Neural crest cell (in vitro differentiated cells): ENCODE measurements at places on chromosomes 16 and 17.

DNA sequence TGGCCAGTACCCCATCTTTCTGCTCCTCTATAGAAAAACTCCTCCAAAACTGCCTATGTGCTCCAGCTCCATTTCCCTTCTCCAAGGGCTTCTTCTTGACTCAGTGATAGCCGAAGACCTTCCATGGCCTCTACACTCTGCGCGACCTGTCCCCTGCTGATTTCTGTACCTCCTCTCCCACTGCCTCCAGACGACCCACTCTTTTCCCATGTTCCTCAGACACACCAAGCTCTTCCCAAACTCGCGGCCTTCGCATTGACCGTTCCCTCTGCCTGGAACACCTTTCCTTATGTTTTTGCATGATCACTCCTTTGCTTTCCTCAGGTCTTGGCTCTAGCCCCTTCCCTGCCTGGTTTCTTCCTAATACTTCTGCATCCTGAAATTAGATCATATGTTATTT, 255.6 kb upstream of the SDK2 start:
- no peak for DNase-seq

DNA sequence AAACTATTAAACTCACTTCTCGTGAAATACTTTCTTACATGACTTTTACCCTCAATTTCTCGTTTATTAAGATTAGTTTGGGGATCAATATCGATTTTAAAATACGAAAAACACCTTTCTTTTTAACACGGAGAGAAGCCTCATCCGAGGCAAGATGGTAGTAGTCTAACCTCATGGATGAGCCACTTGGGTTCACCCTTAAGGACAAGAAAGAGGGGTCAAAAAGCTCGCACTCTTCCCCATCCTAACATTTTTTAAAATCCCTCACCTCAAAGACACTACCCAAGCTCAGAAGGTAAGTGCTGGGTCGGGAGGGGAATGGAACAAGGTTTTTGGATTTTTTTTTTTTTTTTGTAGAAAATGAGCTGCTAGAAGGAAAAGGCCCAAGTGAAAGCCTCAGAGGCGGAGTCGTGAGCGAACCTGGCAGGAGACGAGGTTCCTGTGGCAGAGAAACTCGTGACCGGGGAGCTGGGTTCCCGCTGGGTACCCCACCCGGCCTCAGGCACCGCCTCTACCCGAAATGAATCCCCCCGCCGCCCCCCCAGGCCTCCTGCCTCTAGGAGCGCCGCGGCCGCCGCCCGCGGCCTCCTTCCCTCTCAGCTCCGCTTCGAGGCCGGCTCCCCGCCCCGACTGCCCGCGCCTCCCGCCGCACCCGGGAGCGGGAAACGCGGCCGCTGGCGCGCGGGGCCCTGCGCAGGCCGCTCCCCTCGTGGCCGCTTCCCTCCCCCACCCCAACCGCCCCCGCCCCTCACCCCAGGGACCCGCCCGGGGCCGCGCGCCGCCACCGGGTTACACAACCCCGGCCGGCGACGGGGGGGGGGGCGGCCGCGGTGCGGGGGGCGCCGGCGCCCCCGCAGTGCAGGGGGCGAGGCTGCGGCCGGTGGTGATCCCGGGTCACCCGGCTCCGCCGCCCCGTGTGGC, 1.6 kb downstream of the NUFIP2 start:
- DNase-seq = peak; percentile 9

GRCh38 chr16:83899272-83899897, 470 bp downstream of the MLYCD start:
- DNase-seq = peak; percentile 32

DNA sequence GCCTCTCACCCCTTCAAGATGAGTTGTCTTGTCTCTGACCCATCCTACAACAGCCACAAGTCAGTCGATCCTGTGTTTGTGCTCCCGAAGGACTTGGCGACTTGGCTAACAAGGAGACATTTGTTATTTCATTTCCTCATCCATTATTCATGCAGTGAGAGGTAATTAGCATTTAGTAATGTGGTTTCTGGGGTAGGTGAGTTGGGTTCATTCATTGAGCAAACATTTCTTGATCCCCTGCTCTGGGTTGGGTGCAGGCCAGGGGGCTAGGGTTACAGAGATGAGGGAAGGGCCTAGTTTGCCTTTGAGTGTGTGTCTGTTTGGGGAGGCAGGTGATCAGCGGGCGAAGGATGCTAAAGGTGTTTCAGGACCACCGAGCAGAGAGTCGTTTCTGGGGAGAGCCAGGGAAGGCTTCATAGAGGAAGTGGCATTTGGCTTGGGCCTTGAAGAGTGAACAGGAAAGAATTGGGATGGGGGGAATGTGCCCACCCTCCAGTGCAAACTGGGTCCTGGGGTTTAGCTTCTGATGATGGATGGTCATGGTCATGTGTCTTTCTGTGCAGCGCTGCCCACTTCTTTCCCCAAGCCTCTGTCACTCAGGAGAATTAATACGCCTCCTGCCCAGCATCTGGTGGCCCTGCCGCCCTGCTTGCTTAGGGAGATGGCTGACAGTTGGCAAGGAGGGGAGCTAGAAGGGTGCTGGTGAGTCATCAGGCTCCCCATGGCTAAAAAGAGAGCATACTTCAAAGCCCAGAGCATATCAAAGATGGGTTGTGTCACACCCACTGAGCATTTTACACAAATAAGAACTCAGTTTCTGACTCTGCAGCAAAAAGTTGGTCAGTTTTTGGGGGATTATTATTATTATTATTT, 38.5 kb downstream of the MSI2 start:
- DNase-seq = no peak

GRCh38 chr17:54864636-54865356, 35.9 kb upstream of the TOM1L1 start:
- no peak for DNase-seq

GRCh38 chr16:49523435-49524159, 150.0 kb downstream of the C16orf78 start:
- DNase-seq = no peak

DNA sequence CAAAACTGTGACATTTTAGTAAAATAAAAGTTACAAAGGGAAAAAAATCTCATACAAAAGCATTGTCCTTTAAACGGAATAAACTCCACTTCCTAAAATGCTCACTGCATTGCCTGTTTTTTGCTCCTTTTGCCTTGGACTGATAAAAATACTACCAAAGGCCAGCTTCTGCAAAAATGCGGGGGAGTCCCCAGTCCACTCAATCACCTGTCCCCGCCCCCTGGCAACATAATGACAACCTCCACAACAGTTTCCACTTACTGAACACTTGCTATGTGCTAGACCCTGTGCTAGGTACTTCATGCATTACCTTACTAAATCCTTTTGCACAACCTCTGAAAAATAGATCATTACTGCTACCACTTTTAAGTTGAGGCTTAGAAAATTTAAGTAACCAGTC, 172.7 kb upstream of the CCL2 start:
- DNase-seq = no peak

DNA sequence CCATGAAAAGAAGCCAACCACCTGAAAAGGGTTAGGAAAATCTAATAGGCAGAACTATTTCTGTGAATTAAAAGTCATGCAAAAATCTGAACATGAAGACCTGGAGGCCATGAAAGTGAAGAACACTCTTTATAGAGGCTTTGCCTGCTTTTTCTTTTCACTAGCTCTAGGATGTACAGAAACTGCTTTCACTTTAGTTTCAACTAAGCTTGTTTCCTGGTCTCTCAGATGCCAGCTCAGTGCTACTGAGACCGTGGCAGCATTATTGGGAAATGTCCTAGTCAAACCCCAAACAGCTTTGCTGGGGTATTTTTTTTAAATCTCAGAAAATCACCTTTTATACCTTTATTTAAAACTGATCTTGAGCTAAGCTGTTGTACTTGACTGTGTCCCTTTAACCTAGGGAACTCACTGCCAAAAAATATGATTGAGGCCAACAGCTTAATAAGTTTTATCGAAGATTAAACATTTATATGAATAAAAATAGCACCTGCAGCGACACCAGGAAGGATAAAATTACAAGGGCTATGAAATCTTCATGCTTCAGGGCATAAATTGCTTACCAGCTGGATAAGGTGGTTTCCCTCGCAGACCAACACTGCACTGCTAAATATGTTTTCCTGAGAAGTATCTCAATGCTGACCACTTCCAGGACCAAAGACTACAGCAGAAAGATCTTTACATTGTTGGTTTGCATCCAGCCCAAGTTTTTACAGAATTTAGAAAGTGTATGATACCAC, 621.8 kb upstream of the ZFHX3 start:
- DNase-seq = no peak

DNA sequence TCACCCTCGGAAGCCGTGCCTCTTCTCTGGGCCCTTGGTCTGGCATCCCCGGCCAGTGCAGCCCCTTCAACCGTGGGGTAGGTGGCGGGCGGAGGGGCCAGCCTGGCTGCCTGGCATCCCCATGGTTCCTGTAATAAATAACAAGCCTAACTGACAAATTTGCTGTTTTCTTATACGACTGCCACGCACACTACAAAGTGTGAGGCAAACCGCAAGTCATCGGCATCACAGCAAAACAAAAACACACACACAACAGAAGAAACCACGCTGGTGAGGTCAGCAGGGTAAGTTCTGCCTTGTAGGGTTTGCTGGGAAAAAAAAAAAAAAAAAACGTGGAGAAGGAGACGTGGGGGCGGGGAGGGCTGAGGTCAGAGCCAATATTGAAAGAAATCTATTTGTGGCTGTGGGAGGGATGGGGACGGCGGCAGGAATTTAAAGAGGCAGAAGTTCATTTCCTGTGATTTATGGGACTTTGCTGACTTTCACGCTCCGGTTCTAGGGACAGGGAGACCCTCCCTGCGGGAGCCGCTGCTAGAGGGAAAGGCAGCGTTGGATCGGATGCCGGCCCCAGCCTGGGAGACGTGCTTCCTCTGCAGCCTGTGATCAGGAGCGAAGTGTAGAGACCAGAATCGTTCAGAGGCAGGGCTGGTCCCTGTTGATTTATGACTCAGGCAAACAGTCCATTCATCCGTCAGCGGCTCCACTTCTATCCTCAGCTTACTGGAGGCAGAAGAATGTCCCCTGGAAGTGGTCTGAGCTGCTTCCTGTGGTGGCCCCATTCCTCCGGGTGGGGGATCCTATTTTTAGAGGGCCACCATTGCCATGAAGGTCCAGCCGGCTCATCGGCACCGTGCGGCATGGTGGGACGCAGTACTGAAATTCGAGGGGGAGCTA, 162.8 kb downstream of the FOXL1 start:
- peak; percentile 53 for DNase-seq

GRCh38 chr17:76562734-76563148, 22.9 kb downstream of the PRCD start:
- no peak for DNase-seq

DNA sequence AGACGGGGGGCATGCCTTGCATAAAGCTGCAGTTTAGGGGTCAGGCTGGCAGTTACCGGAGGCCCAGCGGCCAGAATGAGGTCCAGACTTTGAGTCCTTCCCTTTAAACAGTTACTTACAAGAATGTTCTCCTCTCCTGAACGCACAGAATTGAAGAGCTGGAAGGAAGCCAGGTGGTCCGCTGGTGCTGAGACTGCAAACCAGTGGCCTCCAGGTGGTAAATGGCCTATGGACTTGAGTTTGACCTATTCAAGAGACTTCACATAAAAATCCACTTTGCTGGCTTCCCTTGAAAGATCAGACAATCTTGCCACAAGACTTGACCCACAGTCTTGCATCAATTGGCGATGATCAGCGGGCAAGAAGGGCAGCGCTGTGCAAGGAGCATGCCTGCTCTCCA, 14.7 kb upstream of the SEZ6 start:
- DNase-seq = no peak

GRCh38 chr17:62614142-62614541, 13.3 kb upstream of the MRC2 start:
- no peak for DNase-seq

GRCh38 chr17:6346986-6347385, 87.9 kb downstream of the AIPL1 start:
- no peak for DNase-seq

- DNase-seq = no peak
These were observed 243.0 kb upstream of the N4BP1 start for GRCh38 chr16:48852951-48853350.

DNA sequence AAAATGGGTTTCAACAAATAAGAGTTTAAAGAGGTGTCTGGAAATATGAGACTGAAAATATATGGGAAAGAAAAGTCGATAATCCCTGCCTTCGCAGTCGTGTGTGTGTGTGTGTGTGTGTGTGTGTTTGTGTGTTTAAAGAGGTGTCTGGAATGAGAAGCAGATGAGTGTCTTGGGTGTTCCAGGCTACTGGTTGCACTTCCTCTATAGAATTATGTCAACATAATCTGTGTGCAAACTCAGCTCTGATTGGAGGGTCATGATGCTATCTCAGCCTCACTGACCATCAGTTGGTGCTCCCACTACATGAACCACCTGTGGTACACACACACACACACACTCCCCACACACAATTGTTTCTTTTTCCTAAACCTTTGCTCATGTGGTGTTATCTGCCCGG, 347.3 kb downstream of the NPIPA8 start:
- no peak for DNase-seq

DNA sequence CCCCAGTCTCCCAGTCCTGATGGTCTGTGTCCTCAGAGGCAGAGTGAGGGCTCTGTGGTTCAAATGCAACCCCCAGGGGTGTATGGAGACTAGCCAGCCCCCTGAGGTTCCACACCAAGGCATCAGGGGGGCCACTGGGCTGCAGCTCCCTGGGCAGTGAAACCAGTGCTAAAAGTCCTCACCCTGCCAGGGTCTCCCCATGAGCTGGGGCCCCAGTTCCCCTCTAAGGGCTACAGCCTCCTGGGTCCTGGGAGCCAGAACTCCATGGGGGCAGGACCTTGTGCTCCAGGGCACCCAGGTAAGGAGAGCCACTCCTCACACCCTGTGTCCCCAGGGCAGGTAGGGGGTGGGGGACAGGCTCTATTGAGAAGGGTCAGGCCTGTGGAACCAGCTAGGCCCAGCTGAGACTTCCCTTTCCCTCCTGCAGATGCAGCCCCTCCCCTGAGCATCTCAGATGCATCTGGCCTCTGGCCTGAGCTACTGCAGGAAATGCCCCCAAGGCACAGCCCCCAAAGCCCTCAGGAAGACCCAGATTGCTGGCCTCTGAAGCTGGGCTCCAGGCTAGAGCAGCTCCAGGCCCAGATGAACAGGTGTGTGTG, 6.4 kb upstream of the DCAF7 start:
- no peak for DNase-seq

DNA sequence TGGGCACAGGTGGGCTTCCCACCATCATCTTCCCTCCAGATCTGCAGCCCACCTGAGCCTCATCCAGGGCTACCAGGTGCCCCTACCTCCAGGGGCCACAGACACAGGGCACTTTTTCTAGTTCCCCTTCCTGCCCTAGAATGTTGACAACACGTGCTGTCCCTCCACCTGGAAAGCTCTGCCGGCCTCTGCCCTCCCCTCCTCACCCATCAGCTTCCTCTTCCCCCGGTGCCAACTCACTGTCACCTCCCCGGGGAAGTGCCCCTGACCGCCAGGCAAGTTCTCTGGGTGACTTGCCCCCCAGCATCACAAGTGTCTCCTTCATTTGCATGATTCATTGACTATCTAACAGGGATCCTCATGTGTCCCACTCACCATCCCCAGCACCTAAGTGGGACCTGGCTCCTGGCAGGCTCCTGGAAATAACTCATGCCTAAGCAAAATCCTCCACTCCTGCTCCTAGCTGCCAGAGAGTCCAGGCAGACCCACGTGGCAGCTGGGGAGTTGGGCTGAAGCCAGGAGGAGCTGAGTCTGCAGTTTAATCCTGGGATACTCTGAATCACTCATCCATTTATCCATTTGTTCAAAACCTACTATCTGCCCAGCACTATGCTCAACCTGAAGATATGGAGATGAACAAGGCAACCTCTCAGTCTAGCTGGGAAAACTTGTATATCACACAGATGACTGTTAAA, 304.4 kb downstream of the FOXL1 start:
- DNase-seq = no peak
